Right lung (tissue), 10 donors: ENCODE measurements at places on chromosomes 2 and 18. TPM values are rescaled to one million over a fixed set of nuclear protein-coding genes. Genes with fewer than 3 reads are reported as not detected.

- no peak for DNase-seq
These were observed 9.8 kb downstream of the SNORC start for GRCh38 chr2:232879618-232880494.

GRCh38 chr18:8609659-8610458 is 622 bp downstream of the RAB12 start:
- DNase-seq: no peak

- DNase-seq: peak; percentile 42
These were observed 57.8 kb upstream of the RGPD5 start for GRCh38 chr2:109736177-109736827.

GRCh38 chr2:235168174-235168979 is 216.6 kb downstream of the SH3BP4 start:
- peak; percentile 6 for DNase-seq

DNA sequence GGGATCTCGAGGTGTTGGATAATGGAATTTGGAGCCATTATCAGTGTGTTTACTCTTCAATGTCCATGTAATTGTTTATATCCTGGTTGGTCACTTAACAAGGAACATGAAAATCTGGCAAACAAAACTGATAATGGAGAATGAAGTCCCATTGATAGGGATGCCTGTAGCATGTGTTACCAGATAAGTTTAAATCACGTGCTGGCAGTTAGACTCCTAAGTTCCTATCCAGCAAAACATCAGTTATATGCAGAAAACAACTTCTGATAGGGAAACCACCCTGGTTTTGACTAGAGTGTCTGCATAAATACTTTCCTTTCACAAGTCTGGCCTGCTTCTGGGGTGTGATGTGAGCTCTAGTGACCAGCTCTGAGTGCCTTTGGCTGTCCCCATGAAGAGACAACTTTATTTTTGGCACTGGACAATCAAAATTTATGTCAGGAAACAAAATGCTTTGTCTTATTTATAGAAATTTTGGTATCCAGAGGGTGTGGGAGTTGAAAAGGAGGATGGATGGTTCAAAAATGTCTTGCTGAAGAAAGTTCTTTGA is 82.0 kb downstream of the FHOD3 start:
- DNase-seq: no peak

Gene CCDC141
- polyA plus RNA-seq: 2.3 TPM

Gene APLF
- polyA plus RNA-seq: 3.5 TPM

DNA sequence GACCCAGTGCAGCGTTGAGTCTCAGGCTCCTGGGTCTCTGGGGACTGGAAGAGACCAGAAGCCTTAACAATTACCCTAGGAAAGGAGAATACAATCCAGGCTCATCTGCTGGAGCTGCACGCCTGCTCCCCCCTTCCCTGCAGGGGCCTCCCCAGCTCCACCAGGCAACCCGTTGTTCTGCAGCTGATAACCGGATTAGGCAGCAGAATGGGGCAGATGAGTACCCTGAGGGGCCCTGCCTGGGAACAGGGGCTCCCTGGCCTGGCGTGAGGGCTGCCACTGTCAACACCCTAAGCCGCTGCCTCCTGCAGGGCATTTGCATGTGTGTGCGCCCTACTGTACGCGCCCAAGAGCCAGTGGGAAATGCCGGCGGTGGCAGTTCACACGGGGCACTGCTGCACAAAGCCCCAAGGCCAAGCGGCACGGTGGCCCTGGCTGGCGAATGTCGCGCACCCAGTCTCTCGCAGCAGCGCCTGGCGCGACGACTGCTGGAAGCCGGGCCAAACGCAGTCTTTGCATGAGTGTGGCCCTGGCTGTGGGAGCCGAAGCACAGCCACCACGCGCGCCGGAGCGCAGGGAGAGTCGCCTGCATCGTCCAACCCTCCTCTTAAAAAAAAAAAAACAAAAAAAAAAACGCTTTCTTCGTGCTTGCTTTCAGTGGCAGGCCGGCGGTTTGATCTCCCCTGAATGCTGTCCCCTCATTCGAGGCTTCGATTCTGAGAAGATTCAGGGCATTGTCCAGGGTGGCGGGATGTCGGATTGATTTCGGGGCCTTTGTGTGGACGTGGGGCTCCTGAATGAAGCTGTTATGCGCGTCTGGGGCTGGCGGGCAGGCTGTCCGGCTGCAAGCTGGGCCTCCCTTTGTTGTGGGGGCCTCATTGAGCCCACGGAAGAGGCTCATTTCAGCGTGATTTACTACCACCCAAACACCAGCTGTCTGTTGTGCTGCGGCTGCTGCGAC is 63.8 kb downstream of the SETBP1 start:
- no peak for DNase-seq

DNA sequence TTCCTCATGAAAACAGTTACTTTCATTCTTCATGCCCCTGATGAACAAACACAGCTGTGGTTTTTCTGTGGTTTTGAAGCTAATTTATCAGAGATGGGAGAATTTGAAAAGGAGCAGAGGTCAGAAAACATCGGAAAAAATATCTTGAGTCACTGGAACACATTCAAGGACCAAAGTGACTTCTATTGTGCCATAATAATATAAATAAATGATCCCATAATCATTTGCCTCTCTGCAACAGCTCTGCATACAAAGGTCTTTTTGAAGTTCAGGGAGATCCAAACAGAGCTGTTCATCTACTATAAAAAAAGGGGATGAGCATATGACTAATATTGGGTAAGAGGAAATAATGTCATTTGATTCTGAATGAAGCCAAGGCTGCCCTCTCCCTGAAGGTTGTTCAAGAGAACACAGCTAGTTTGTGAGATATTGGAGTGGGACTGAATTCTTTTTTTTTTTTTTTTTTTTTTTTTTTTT is 201.3 kb upstream of the GALNT5 start:
- peak; percentile 13 for DNase-seq

- no peak for DNase-seq
These were observed 46.2 kb downstream of the IMPA2 start for GRCh38 chr18:12027480-12027879.

- DNase-seq: no peak
These were observed 46.8 kb downstream of the CDH19 start for GRCh38 chr18:66557091-66557490.

Gene AGAP1
- 18.4 TPM for polyA plus RNA-seq

GRCh38 chr2:58434692-58435091 is 193.6 kb upstream of the FANCL start:
- DNase-seq: no peak

Gene DNAJC5G
- polyA plus RNA-seq: 0.37 TPM

Gene B3GNT7
- 5.2 TPM for polyA plus RNA-seq

GRCh38 chr2:218814540-218815243 is 16.9 kb downstream of the PRKAG3 start:
- no peak for DNase-seq

GRCh38 chr2:20576598-20577115 is 74.2 kb downstream of the HS1BP3 start:
- no peak for DNase-seq

DNA sequence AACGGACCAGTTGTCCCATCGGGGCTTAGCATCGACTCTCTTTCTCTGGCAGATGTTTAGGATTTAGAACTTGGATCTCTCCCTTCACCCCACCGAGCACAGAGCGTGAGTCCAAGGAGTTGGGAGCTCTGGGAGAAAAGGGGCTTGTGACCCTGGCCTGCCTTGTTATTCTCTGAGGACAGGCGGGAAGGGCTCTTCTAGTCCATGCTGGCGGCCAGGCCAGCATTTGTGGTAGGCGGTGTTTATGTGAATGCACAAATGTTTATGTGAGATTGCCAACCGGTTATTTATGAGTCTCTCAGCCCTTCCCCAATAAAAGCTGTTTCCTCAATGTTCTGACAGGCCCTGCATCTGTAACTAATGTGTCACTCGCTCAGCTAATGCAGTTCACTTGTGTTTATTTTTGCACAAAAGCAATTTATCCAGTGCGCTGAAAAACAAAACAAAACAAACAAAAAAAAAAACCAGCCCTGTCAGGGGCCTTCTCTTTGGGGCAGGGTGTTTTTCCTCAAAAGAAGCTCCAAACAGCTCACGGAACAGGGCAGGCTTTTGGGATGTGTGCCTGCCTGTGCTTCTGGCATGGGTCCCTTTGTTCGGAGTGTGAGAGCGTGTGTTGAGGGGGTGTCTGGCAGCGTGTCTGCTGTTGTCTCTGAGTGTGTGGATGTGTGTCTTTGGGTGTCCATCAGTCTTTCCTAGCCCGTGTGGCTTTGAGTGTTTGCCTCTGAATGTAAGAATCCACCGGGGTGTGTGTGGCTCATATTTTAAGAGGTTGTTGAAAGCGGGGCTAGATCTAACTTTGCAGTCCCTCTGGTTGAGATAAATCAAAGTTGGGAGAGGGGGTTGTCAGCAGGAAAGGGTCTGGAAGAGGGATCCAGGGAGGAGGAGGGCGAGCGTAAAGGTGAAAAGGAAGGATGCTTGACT is 52.8 kb upstream of the HAAO start:
- peak; percentile 88 for DNase-seq

GRCh38 chr2:84459018-84459943 is at the start of gene SUCLG1:
TSS of gene SUCLG1 (minus strand) at chr2:84459280. CDS start at chr2:84459269, 11 bp downstream.
- peak; percentile 90 for DNase-seq

GRCh38 chr2:224520064-224520463 is 65.1 kb downstream of the CUL3 start:
- DNase-seq: peak; percentile 24

DNA sequence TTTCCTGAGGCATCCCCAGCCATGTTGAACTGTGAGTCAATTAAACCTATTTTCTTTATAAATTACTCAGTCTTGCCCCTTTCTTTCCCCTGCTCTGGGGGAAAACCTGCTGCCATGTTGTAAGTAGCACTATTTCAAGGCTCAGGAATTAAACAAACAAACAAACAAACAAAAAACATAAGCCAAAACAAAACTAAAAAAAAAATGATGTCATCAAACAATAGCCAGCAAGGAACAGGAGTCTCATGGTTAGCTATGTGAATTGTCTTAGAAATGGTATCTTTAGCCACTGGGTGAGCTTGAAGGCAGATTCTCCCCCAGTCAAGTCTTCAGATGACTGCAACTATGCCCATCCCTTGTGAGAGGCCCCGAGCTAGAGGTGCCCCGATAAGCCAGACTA is 823.4 kb upstream of the ZEB2 start:
- no peak for DNase-seq

- DNase-seq: no peak
These were observed 23.5 kb upstream of the BZW1 start for GRCh38 chr2:200788121-200788718.

GRCh38 chr18:35658112-35658511 is 76.6 kb downstream of the GALNT1 start:
- no peak for DNase-seq
